ENCODE measurements at places on chromosomes 6 and 20. TPM values are rescaled to one million over a fixed set of nuclear protein-coding genes. Genes with fewer than 3 reads are reported as not detected.

The PRR18 gene
- 0.59 TPM for total RNA-seq

- DNase-seq = peak; percentile 67
- peaks cover 12% of the 10 kb centered on the region for H3K4me1 ChIP-seq
- no peaks in the 10 kb centered on the region for H3K27me3 ChIP-seq
- no peak overlapping the region for H3K4me3 ChIP-seq
- H3K36me3 ChIP-seq = peaks cover 4% of the 10 kb centered on the region
- no peak overlapping the region for H3K27ac ChIP-seq
These were observed 6.8 kb downstream of the MKKS start for GRCh38 chr20:10427060-10427692.

The LTA gene
- not detected for total RNA-seq

GRCh38 chr6:2434912-2435311 is 189.5 kb upstream of the GMDS start:
- H3K27me3 ChIP-seq = no peaks in the 10 kb centered on the region
- H3K4me1 ChIP-seq = no peaks in the 10 kb centered on the region
- no peaks in the 10 kb centered on the region for H3K36me3 ChIP-seq
- DNase-seq = no peak
- H3K27ac ChIP-seq = no peak overlapping the region
- no peak overlapping the region for H3K4me3 ChIP-seq

DNA sequence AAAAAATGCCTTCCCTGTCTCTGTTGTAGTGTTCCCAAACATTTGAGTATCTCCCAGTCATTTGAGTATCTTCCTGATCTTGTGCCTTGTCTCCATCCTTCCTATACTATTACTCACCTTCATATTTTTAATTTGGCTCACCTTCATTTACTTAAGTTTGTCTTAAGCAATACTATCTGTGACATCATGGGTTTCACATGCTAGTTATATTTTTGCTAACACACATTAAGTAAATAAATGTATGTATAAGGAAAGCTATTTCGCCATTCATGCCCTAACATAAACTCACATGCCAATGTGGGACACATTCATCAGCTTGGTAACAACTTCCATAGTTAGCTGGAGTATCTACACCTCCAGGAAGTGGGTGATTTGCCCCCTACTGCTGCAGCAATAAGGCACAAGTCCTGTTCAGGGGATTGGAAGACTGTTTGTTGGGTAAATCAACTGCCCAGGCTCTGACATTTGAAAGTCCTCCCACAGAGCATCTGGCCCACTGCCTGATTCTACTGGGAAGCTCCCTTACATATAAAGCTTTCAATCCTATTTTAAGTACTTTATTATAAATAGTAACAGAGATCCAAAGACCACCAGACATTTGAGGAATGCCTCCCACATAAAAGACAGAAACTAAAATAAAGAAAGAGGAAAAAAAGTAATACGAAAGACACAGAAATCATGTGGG is 132.3 kb downstream of the ISM1 start:
- H3K4me3 ChIP-seq = no peak overlapping the region
- H3K27me3 ChIP-seq = no peaks in the 10 kb centered on the region
- DNase-seq = no peak
- no peak overlapping the region for H3K27ac ChIP-seq
- H3K4me1 ChIP-seq = no peaks in the 10 kb centered on the region

DNA sequence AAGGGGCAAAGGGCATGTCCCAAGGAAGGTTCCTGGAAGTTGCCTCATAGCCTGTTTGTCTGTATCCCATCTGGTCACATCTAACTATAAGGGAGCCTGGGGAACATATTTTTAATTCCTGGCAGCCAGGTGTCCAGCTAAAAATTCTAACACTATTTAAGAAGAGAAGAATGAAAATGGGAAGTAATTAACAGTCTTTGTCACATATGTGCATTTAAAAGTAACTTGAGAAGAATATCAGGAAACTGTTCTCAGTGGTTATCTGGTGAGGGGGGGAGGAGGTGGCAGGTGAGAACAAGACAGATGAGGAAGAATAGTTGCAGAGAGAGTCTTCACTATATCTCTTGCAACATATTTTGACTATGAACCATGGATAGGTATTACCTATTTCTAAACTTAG is 75.5 kb upstream of the ELOVL5 start:
- no peak overlapping the region for H3K4me3 ChIP-seq
- DNase-seq = no peak
- H3K27me3 ChIP-seq = no peaks in the 10 kb centered on the region
- H3K4me1 ChIP-seq = no peaks in the 10 kb centered on the region
- H3K27ac ChIP-seq = no peak overlapping the region

- no peaks in the 10 kb centered on the region for H3K27me3 ChIP-seq
- peak overlapping the region; percentile 50 for H3K4me3 ChIP-seq
- no peaks in the 10 kb centered on the region for H3K36me3 ChIP-seq
- peaks cover 28% of the 10 kb centered on the region for H3K4me1 ChIP-seq
These were observed 57.8 kb upstream of the ARID1B start for GRCh38 chr6:156719395-156719719.

The IL17A gene
- not detected for total RNA-seq

- H3K4me3 ChIP-seq = no peak overlapping the region
- DNase-seq = no peak
- H3K27ac ChIP-seq = no peak overlapping the region
These were observed 34.1 kb upstream of the SLC35D3 start for GRCh38 chr6:136887953-136888352.

The CCM2L gene
- 18.8 TPM for total RNA-seq

DNA sequence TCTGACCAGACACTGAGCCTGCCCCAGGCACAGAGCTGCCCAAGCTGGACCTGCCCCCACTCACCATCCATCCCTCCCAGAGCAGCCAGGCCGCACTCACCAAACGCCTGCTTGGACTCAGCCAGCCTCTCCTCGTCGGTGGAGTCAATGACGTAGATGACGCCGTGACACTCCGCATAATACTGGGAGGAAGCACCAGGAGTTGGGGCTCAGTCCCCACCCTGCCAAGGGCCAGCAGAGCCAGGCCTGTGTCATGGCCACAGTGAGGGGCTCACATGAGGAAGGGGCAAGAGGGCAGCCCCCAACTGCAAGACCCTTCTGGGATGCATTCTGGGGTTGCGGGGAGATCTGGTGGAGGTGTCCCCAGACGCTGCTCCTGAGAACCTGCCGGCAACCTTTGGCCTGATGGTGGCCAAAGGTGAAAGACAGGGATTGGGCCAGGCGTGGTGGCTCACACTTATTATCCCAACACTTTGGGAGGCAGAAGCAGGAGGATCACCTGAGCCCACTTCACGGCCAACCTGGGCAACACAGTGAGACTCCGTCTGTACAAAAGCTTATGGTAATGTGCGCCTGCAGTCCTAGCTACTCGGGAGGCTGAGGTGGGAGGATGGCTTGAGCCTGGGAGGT is 5.6 kb downstream of the ARFRP1 start:
- peaks cover 41% of the 10 kb centered on the region for H3K4me1 ChIP-seq
- peaks cover 45% of the 10 kb centered on the region for H3K36me3 ChIP-seq
- H3K4me3 ChIP-seq = no peak overlapping the region
- no peaks in the 10 kb centered on the region for H3K27me3 ChIP-seq
- DNase-seq = no peak
- H3K27ac ChIP-seq = no peak overlapping the region

- no peaks in the 10 kb centered on the region for H3K36me3 ChIP-seq
- peaks cover 14% of the 10 kb centered on the region for H3K4me1 ChIP-seq
- H3K27ac ChIP-seq = peak overlapping the region; percentile 24
- no peaks in the 10 kb centered on the region for H3K27me3 ChIP-seq
These were observed 89.0 kb downstream of the CDS2 start for GRCh38 chr20:5215672-5216304.

The NANP gene
- 5.4 TPM for total RNA-seq

DNA sequence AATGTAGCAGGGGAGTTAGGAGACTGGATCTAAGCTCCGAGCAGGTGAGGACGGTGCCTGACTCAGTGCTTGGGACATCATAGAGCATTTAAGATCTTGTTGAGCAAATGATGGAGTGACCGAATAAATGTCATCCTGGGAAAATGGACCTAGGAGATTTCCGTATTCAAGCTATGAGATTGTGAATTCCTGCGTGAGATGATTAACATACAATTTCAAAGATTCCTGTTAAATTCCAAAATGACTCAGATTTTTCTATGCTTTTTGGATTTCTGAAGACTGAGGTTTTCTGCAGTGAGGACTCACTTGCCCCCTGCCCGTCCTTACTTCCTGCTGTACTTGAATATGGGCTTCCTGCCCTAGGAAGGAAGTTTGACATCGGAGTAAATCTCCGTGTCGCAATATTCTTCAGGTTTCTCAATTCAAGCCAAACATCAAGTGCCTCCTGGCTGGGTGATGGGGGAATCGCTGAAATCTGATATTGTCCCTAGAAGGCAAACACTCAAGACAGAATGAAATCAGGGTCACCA is 5.2 kb downstream of the SYTL3 start:
- no peaks in the 10 kb centered on the region for H3K36me3 ChIP-seq
- H3K4me1 ChIP-seq = peaks cover 41% of the 10 kb centered on the region
- no peak for DNase-seq
- H3K27ac ChIP-seq = peak overlapping the region; percentile 75

DNA sequence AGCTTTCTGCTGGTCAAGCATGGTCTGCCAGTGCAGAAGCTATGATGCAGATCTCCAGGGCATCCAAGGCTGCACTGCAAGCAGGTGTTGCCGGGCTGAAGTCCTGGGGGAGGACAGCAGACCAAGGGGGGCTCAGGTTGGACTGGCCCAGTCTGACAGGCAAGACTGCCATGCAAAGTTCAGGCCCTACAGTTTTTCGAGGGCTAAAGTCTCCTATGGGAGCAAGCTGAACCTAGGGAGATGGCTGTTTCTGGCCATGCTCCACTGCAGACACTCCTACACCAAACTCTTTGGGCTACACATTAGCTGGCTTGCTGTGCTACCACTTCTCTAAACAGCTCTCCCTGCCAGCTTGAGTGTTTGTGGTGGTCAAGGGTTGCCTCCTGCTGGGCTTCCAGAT is 130.0 kb upstream of the SYNCRIP start:
- H3K36me3 ChIP-seq = no peaks in the 10 kb centered on the region
- no peak for DNase-seq
- H3K4me3 ChIP-seq = no peak overlapping the region
- no peak overlapping the region for H3K27ac ChIP-seq
- H3K27me3 ChIP-seq = no peaks in the 10 kb centered on the region

DNA sequence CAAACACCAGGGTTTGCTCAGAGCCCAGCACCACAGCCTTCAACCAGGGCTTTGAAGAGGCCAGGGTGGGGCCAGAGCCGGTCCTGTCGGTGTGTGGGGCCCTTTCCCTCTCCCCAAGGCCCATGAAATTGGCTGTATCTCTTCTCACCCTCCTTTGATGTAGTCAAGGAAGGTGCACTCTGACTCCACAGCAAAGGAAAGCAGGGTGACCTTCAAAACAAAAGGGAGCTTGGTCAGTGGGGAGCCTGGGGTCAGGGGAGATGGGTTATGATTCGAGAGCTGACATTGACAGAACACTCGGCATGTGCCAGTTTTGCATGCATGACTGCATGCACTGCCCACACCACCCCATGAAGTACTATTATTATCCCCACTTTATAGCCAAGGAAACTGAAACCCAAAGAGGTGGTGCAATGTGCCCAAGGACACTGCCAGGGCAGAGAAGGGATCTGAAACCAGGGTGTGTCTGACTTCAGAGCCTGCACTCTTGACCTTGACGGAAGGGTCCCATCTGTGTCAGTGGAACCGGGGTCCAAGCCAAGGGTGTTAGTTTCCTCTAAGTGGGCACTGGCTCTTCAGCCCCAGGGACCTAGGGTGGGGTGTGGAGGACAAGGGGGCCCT is 55.4 kb downstream of the RAB44 start:
- DNase-seq = no peak
- H3K4me1 ChIP-seq = peaks cover 29% of the 10 kb centered on the region
- H3K27ac ChIP-seq = no peak overlapping the region
- H3K27me3 ChIP-seq = no peaks in the 10 kb centered on the region

The SMOC2 gene
- total RNA-seq = 12.6 TPM

GRCh38 chr20:13690943-13691342 is 52.2 kb upstream of the TASP1 start:
- H3K27me3 ChIP-seq = no peaks in the 10 kb centered on the region
- peak overlapping the region; percentile 32 for H3K27ac ChIP-seq
- no peaks in the 10 kb centered on the region for H3K4me1 ChIP-seq
- H3K36me3 ChIP-seq = no peaks in the 10 kb centered on the region

- no peak for DNase-seq
- no peaks in the 10 kb centered on the region for H3K27me3 ChIP-seq
- no peak overlapping the region for H3K4me3 ChIP-seq
- no peaks in the 10 kb centered on the region for H3K4me1 ChIP-seq
- H3K36me3 ChIP-seq = no peaks in the 10 kb centered on the region
These were observed 180.9 kb downstream of the PHF3 start for GRCh38 chr6:63816401-63816981.

GRCh38 chr6:120108061-120108795 is 758.7 kb upstream of the MAN1A1 start:
- H3K4me3 ChIP-seq = no peak overlapping the region
- H3K36me3 ChIP-seq = no peaks in the 10 kb centered on the region
- no peak overlapping the region for H3K27ac ChIP-seq
- no peak for DNase-seq

GRCh38 chr20:50758992-50759391 is 27.6 kb downstream of the PARD6B start:
- H3K4me1 ChIP-seq = peaks cover 19% of the 10 kb centered on the region
- H3K27me3 ChIP-seq = no peaks in the 10 kb centered on the region
- H3K4me3 ChIP-seq = no peak overlapping the region
- DNase-seq = no peak

- no peak overlapping the region for H3K27ac ChIP-seq
- H3K36me3 ChIP-seq = no peaks in the 10 kb centered on the region
- no peaks in the 10 kb centered on the region for H3K27me3 ChIP-seq
- H3K4me3 ChIP-seq = no peak overlapping the region
- H3K4me1 ChIP-seq = no peaks in the 10 kb centered on the region
These were observed 156.1 kb downstream of the UBE3D start for GRCh38 chr6:82909551-82909950.

- peaks cover 8% of the 10 kb centered on the region for H3K4me1 ChIP-seq
- H3K27ac ChIP-seq = no peak overlapping the region
- no peaks in the 10 kb centered on the region for H3K36me3 ChIP-seq
- no peaks in the 10 kb centered on the region for H3K27me3 ChIP-seq
These were observed 496.2 kb upstream of the JAG1 start for GRCh38 chr20:11170025-11170424.

GRCh38 chr6:43702534-43703440 is 15.2 kb upstream of the MRPS18A start:
- H3K36me3 ChIP-seq = no peaks in the 10 kb centered on the region
- peaks cover 72% of the 10 kb centered on the region for H3K4me1 ChIP-seq
- H3K27me3 ChIP-seq = no peaks in the 10 kb centered on the region
- peak; percentile 91 for DNase-seq
- no peak overlapping the region for H3K4me3 ChIP-seq

- H3K4me1 ChIP-seq = no peaks in the 10 kb centered on the region
- H3K4me3 ChIP-seq = no peak overlapping the region
- H3K27me3 ChIP-seq = no peaks in the 10 kb centered on the region
- H3K27ac ChIP-seq = no peak overlapping the region
- H3K36me3 ChIP-seq = no peaks in the 10 kb centered on the region
- DNase-seq = no peak
These were observed 88.7 kb downstream of the PLCB1 start for GRCh38 chr20:8220716-8221115.

The PRL gene
- total RNA-seq = not detected

Data from lower lobe of right lung (tissue), 2 donors.